Iris pigment epithelial cell (primary cell): ENCODE measurements at places on chromosomes 1 and 21.

DNA sequence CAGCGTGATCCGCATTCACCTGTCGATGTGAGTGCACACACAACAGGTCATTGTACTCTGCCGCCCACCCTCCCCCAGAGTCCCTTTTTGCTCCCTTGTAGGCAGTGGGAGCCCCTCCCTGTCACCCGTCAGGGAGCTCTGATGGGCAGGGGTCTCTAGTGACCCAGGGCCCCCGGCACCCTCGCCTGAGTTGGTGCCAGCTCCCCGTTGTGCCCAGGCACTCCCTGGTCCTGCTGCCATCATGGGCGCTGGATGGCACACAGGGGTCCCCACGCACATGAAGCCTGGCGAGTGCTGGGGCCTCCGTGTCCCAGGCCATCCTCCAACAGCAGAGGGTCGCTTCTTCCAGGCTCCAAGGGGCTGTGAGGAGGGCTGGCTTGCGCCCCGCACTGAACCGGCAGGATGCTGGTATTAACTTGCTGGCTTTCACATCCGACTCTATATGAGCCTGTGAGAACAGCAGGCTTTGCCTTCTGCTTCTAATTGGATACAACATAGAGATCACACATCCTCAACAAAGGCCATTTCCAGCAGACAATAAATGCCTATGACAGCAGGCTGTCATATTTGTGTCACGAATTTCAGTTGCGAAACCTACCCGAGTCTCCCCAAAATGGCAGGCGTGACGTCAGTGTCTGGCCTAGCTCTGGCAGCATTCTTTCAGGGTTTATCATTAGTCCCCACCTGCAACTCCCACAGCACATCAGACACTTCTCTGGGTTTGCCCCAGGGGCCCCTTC lies 35.4 kb downstream of the KIAA1614 start:
- peak; percentile 17 for DNase-seq

- no peak for DNase-seq
These were observed 26.7 kb upstream of the C8B start for GRCh38 chr1:56992318-56993125.

GRCh38 chr1:232227306-232227705 lies 402.6 kb downstream of the SIPA1L2 start:
- peak; percentile 5 for DNase-seq

DNA sequence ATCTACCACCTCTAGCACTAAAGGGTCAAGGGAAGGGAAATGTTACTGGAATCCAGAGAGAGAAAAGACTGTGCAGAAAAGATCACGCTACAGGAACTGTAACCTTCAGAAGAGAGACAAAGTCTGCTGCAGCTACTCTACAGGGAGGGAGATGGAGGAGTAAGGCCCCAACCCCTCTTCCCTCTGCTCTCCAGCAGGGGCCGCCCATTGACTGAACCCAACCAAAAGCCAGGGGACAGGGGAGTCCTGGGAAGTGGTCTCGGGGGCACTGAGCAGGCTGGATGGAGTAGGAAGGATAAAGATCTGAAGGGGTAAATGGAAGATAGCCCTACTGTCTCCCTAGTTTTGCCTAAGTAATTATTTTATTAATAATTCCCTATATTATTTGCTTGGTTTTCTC lies 72.8 kb upstream of the NR5A2 start:
- peak; percentile 9 for DNase-seq

- DNase-seq = no peak
These were observed 1.9 kb downstream of the TMEM79 start for GRCh38 chr1:156286061-156286460.

- no peak for DNase-seq
These were observed 110.3 kb downstream of the TIAM1 start for GRCh38 chr21:31233711-31234110.

DNA sequence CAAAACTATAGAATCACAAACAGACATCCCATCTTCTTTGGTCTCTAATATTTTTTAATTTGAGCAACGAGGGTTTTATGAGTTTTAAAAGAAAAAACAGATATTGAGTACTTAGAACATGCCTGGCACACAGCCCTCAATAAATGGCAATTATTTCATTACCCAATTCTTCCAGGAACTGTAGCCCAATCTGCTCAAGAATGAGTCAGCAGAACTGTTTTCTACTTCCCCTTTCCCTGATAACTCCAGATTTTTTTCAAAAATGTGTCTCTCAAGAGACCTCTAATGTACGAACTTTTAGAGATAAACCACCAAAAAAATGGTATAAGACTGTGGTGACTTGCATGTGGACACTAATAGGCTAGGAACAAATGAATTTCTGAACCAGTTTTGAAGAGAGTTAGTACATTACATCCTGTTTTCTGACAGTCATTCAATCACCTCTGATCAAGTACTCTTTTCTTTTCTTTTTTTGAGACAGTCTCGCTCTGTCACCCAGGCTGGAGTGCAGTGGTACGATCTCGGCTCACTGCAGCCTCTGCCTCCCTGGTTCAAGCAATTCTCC lies 11.5 kb downstream of the ABL2 start:
- DNase-seq = peak; percentile 72

- no peak for DNase-seq
These were observed 11.2 kb downstream of the COX20 start for GRCh38 chr1:244846653-244847052.

GRCh38 chr1:27548858-27549719 lies 54.9 kb downstream of the AHDC1 start:
- no peak for DNase-seq

GRCh38 chr1:22828484-22829308 lies 118.1 kb downstream of the EPHB2 start:
- DNase-seq = peak; percentile 52

GRCh38 chr21:39834543-39834942 lies 32.7 kb upstream of the PCP4 start:
- DNase-seq = no peak

GRCh38 chr1:19187852-19188251 lies 22.2 kb downstream of the UBR4 start:
- DNase-seq = no peak

DNA sequence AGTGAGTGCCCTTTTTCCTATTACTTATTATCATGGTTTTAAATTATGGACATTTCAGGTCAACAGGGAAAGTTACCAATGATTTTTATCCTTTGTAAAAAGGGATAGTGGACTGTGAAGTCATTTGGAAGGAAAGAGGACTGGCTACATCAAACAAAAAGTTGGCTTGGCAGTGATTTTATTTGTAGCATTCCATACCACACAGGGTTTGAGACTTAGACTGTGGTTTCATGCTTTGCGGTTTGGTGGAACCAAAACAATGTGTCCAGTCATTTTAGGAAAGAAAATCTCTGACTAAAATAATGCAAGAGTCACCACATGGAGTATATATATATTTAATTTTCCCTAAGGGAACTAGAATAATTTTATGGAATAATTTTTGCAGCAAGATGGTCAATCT lies 239.5 kb downstream of the HMCN1 start:
- peak; percentile 96 for DNase-seq

DNA sequence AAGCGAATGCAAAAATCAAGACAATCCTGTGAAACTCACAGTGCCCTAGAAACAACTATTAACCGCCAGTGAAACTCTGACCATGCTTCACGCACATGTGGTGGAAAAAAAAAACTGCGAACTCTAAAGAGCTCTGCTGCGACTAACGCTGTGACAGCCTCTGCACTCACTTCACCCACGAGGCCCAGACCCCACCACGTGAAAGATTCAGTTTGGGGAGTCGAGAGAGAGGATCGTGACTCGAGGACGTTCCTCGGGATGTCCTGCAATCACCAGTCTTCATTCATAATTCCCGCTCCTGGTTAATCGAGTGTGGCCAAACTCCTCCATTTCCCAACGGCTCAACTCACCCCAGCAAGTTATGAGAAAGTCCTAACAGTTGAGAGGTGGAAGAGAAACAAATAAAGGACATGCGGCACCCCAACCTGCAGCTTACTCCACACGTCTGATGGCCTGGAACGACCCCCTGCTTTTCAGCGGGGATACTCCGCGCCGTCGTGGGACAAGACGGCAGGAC lies 1.1 kb downstream of the SERBP1 start:
- peak; percentile 21 for DNase-seq

GRCh38 chr1:225754940-225755641 lies 22.5 kb upstream of the SRP9 start:
- peak; percentile 89 for DNase-seq

- no peak for DNase-seq
These were observed 11.5 kb downstream of the ATP1A4 start for GRCh38 chr1:160162931-160163330.

- DNase-seq = peak; percentile 80
These were observed 47.6 kb upstream of the RAP1A start for GRCh38 chr1:111571987-111572386.

DNA sequence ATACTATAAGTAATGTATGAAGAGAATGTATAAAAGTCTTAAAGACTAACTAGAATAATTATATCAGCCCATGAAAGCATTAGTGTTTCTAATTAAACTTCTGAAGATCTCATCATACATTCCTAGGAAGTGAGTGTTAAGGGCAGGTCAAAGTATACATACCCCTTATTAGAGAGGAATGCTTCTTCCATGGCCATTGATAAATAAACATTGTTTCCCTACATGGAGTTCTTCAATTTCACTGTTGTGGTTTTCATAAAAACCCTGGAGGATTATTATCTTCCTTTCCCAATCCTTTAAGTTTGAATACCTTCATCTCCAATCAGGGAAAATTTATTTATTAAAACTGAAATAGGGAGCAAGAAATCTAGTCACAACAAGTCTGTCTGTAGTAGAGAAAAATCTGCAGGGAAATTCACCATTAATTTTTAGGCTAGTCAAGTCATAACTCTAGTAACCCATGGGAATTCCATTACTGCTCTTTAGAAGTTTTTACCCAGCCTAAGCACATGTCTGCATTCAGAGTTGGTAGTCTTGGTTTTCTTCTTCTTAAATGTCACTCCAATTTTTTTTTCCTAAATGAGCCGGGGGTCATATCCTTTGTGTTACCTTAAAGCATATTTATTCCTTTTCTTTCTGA lies 147.0 kb downstream of the TNFSF18 start:
- peak; percentile 75 for DNase-seq

GRCh38 chr1:29896791-29897714 lies 660.7 kb downstream of the PTPRU start:
- no peak for DNase-seq

GRCh38 chr21:22871692-22872091 lies 1873.5 kb downstream of the NCAM2 start:
- no peak for DNase-seq

DNA sequence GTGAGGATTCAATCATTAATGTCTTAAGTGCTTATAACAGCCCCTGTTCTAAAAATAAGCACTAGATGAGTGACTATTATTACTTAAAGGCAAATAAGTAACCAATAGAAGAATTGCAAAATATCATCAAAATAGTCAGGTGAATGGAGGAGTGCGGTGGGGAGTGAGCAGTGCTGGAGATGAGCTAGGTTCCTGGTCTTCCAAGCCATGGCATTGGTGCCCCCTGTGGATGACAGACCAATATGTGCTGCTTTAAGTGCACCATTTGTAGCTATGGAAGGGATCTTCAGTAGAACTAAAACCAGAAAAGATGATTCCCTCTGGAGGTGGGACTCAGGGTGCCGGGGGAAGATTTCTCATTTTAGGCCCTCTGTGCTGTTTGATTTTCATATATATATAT lies 46.1 kb upstream of the SLC30A1 start:
- no peak for DNase-seq

DNA sequence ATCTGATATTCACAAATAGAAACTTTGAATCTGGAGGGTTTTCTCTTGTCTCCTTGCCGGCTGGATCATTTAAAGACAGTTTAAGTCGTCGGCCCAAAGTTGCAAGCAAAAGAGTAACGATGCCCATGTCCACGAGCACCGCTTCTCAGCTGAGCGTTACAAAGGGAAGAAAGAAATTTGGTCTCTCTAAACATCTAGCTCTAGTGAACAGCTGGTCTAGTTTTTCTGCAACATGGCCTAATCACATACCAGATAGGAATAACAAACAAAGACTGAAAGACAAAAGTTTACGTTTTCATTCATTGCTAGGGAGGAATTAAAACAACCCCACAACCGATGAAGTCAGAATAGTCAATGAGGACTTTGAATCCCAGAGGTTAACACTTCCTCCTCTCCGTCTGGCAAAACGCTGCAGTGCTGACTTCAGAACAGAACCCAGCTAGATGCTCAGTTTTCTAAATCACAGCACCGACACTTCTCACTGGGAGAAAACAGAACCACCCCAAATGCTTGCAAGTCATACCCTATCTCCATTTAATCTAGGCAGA lies 69.4 kb downstream of the NTPCR start:
- peak; percentile 7 for DNase-seq

DNA sequence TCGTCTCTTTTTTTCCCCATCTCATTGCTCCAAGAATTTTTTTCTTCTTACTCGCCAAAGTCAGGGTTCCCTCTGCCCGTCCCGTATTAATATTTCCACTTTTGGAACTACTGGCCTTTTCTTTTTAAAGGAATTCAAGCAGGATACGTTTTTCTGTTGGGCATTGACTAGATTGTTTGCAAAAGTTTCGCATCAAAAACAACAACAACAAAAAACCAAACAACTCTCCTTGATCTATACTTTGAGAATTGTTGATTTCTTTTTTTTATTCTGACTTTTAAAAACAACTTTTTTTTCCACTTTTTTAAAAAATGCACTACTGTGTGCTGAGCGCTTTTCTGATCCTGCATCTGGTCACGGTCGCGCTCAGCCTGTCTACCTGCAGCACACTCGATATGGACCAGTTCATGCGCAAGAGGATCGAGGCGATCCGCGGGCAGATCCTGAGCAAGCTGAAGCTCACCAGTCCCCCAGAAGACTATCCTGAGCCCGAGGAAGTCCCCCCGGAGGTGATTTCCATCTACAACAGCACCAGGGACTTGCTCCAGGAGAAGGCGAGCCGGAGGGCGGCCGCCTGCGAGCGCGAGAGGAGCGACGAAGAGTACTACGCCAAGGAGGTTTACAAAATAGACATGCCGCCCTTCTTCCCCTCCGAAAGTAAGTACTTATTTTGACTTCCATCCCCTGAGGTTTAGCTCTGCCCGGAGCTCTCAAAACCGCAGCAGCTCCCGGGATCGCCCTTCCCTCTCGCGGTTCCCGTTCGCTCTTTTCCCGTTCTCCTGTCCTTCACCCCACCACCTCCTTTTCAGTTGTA lies 1.5 kb downstream of the TGFB2 start:
- peak; percentile 62 for DNase-seq

GRCh38 chr21:41018431-41018830 lies 149.5 kb upstream of the BACE2 start:
- no peak for DNase-seq

- no peak for DNase-seq
These were observed 83.4 kb downstream of the PDE9A start for GRCh38 chr21:42736646-42737350.

- DNase-seq = no peak
These were observed 82.5 kb upstream of the CNTN2 start for GRCh38 chr1:204960306-204961125.
